ENCODE measurements at places on chromosomes 5 and 9.

GRCh38 chr9:89661956-89662717 lies 57.3 kb downstream of the GADD45G start:
- no peak for DNase-seq

GRCh38 chr5:10460252-10460906 lies 18.7 kb downstream of the ROPN1L start:
- no peak for DNase-seq

DNA sequence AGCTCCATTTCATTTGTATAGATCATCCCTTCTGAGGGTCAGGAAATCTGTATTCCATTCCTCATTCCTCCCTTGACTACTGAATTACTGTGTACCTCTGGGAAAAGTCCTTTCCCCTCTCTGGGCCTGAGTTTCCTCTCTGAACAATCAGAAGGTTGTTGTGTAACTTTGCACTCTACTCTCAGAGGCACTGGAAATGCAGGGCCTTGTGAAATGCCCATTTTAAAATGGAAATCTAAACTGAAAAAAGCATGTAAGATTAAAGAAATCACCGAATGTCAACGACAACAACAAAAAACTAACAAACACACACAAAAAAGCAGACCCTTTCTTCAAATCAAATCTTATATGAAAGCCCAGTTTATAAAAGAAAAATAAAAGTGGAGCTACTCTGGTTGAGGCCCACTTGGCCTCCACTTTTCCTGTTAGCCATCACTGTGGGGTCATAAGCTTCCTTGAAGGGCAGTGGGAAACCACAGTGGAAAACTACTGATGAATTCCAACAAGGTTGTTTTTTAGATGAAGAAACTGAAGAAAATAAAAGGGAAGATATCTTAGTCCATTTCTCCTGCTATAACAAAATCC lies 21.6 kb upstream of the GRPEL2 start:
- no peak for DNase-seq

DNA sequence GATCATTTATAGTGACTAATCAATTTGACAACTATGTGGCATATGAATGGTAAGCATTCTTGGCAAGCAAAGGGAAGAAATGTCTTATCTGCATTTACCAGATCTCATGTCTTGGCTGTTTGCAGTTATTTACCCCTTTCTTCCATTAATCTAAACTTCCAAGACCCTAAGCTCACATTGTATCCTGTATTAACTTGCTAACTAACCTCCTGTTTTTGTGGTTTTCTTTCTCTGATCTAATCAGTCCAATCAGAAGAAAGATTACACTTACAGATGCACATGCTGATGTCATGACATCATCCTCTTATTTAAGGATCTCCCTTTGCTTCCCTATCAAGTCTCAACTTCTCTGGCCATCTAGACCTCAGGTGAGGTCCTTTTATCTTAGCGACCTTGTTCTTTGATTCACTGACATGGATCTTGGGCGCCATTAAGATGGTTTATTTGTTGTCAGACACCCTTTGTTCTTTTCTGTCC lies 95.5 kb downstream of the F2RL2 start:
- no peak for DNase-seq

DNA sequence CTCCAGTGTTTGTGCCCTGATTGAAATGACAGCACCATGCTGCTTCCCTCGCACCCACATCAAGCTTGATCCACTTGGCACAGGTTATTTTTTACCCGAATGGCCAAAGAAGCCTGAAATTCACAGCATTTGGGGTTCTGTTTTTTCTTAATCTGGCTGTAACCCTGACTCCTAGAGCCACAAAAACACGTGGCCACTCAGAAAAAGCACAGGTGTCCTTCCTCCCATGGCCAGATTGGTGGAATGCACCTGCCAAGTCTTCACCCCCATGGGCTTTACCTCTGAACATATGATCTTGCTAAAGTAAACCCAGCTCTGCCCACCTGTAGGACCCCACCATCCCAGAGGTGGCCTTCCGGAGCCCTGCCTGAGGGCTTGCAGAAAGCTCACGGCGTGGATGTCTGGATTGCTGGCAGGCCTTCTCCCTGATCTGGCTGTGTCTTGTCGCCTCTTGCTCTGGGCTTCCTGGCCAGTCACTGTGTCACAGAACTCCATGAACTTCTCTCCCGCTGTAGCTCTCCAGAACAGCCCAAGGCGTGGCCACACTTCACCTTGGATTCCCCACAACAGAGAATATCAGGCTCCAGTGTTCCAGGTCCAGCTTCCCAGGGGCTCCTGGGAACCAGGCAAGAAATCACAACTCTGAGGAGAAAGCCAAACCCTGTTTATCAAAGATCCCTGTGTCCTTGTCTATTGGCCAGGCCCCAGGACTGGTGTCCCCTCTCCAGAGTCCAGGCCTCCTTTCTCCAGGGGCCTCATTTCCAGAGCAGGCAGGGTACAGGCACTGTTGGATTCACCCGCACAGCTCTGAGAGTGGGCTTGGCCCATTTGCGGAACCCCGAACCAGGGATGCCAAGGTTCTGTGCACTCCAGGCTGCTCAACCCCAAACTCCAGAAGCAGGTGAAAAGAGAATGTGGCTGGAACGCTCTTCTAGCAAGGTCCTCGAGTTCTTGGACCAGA lies 272.5 kb downstream of the SYK start:
- no peak for DNase-seq

GRCh38 chr5:149488645-149489306 lies 62.5 kb downstream of the CSNK1A1 start:
- DNase-seq: no peak

DNA sequence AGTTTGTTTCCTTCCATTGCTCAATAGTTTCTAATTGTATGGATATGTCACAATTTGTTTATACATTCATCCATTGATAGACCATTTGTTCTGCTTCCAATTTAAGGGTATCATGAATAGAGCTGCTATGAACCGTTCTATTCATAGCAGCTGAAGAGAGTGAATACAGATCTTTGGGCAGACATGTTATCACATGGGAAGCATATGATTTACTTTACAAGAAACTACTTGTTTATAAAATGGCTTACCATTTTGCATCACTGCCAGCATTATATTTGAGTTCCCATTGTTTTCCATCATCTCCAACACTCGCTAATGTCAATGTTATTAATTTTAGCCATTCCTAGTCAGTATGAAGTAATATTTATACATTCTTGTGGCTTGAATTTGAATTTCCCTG lies 549.0 kb downstream of the MAT2B start:
- DNase-seq: no peak

- no peak for DNase-seq
Measured at GRCh38 chr5:73687357-73687756, 61.4 kb downstream of the ARHGEF28 start.

- no peak for DNase-seq
Measured at GRCh38 chr9:97659771-97660170, 26.1 kb downstream of the NCBP1 start.

GRCh38 chr5:180381428-180381827 lies 28.3 kb upstream of the GFPT2 start:
- DNase-seq: no peak

- DNase-seq: no peak
Measured at GRCh38 chr9:81789721-81790120, 100.4 kb upstream of the TLE1 start.

GRCh38 chr5:65481171-65481581 lies 544 bp downstream of the ADAMTS6 start:
- DNase-seq: no peak

DNA sequence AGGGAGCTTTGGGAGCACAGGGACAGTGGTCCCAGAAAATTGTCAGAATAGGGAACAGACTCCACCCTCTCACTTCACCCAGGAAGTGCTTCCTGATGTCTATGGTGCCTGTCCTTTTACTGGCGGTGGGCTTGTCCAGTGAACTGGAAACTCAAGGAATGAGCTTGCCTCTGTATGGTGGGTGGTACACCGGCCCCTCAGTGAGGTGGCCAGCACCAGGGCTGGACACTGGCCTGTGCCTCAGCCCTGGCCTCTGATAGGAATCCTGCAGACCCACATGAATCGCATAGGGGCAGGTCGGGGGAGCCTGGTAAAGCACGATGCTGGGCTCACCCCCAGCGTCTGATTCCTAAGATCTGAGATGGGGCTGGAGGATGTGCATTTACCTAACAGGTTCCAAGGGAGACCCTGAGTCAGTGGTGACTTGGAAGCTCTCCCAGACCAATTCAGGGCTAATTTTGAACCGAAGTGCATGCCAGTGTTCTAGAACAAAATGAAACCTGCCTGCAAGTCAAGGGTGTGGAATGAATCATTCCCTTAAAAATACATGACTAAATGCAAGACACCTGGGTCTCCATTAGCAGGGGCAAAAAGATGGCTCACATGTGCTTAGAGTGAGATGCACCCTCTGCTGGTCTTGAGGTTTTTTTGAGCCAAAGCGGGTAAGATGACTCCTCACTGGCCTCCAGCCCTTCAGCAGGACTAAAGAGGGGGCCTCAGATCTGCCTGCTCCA lies 178.3 kb downstream of the HSPA4 start:
- no peak for DNase-seq

GRCh38 chr9:14652729-14653377 lies 40.4 kb downstream of the ZDHHC21 start:
- DNase-seq: no peak

DNA sequence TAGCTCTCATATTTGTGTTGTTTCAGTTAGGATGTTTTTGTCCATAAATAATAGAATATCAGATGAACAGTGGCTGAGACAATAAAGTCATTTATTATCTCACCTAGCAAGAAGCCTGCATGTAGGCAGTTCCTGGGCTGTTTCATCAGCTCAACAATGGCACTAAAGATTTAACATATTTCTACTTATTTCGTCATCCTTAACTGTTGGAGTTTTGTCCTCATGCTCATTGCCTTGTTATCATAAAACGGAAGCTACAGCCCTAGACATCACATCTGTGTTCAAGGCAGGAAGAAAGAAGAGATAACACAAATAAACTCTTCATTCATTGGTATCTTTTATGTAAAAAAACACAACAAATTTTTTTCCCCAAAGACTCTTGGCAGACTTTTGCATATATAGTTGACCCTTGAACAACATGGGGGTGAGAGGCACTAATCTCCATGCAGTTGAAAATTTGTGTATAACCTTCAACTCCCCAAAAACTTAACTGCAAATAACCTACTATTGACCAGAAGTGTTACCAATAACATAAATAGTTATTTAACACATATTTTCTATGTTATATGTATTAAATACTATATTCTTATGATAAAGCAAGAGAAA lies 277.2 kb upstream of the ADRA1B start:
- DNase-seq: no peak

- DNase-seq: no peak
Measured at GRCh38 chr9:100204796-100205195, 105.8 kb downstream of the INVS start.

Measured in CD4-positive, alpha-beta T cell treated with Interleukin-6 at 100 ng/mL for 8 hours (primary cell).